CD4-positive, alpha-beta T cell treated with Interferon alpha-2 for 1 hour (primary cell): ENCODE measurements at places on chromosomes 3 and 15.

DNA sequence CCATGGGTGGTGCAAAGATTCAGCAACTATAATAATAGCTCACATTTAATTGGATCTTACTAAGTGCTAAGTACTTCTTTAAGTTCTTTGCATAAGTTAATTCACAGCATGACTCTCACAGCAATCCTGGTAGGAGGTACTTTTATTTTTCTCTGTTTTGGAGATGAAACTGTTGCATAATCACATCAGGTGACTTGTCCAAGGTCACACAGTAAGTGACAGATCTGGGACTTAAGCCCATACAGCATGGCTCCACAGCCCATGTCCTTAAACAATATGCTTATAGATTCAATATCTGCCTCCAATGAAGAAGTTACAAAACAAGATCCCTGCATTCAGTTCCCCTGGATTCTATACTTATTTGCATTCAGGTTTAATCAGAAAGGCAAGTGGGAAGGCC lies 171.8 kb downstream of the CNTN3 start:
- no peak for DNase-seq

- DNase-seq = no peak
Measured at GRCh38 chr3:37701734-37702433, 159.8 kb upstream of the CTDSPL start.

GRCh38 chr3:195265363-195265976 lies 5.5 kb downstream of the XXYLT1 start:
- DNase-seq = no peak

DNA sequence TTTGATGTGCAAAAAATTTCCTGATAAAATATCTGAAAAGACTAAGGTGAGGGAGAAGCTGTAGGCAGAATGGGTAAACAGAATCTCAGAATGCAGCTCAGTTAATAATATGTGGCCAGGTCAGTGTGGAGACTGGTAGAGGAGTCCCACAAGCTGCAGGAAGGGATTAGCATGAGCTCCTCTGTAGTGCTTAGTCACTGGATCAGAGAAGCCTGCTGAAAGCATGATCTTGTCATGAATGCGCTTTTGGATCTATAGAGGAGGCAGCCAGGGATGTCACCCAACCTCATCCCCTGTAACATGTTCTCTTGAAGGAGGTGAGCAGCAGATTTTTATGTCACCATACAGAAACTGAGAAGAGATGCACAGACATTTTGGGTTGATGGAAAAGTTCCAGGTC lies 1035.3 kb upstream of the GBE1 start:
- DNase-seq = no peak

- no peak for DNase-seq
Measured at GRCh38 chr3:98890181-98890835, 11.2 kb downstream of the DCBLD2 start.

GRCh38 chr3:125647318-125648014 lies 52.2 kb upstream of the OSBPL11 start:
- no peak for DNase-seq

DNA sequence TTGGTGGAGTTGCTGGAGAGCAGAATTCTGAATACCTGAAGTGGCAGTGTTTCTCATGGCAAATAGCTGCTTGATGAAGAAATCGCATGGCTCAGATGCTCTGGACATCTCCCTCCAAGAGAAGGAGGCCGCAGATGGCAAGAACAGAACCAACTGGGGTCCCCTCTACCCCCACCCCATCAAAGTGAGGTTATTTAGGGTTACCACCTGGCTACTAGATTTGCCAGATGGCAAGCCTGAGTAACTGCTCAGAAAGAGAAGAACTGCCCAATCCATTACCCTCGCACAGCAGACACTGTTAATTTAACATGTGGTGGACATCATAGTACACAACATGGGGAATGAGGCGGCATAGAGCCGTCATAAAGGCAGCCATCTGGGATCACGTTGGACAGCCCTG lies 30.5 kb upstream of the LIPC start:
- DNase-seq = no peak
